Urinary bladder (tissue), 4 donors: ENCODE measurements at places on chromosomes 7 and 10. TPM values are rescaled to one million over a fixed set of nuclear protein-coding genes. Genes with fewer than 3 reads are reported as not detected.

DNA sequence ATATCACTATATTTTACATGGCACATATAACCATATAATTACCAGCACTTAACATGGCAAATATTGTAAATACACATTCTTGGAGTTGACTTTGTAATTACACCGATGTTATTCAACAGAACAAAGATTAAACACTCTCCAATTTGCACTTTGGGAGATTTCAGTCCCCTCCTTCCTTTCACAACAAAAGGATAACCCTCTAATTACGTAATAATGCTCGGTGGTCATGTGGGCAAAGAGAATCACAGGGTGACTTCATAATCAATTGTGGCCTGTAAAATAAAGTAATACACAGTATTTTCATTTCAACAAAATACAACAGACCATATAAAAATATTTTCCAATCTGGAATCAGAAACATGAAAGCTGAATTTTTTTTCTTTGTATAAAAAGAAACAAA is 73.2 kb downstream of the RHOBTB1 start:
- DNase-seq = no peak

GRCh38 chr10:71383972-71384687 is 12.6 kb upstream of the CDH23 start:
- DNase-seq = no peak

DNA sequence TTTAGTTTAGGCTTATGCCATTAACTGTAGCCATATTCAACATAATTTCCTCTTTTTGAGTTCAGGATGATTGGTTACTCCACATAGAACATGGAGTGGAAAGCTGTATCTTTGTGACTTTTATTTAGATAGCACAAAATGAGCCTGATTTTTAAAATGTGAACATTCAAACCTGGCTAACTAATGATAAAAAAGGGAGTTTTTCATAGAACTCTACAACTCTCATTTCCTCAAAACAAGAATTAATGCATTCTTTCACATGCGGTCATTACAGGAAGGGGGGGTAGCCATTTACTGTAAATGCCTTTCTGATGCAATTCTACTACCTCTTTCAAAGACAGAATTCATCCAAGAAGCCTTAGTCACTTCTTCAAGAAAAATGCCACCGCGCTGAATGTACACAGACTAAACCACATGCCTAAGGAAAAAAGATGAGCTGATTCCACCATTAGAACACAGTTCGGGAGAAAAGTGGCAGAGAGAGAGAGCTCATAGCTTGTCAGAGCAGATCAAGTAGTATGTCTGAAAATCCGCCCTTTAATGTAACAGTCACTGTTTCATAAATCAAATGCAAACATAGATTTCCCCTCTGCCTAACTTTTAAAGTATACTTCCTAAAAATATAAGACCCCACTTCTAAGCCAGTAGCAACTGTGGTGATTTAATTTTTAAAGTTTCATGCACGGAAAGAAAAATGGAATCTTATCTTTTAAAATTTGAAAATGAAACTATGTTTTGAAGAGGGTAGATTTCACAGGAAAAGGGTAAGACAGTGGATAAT is 226.4 kb upstream of the KLF14 start:
- DNase-seq = no peak

- no peak for DNase-seq
Observed at GRCh38 chr10:65396997-65397396, 1528.8 kb upstream of the LRRTM3 start.

GRCh38 chr10:126583552-126584200 is 86.8 kb downstream of the C10orf90 start:
- no peak for DNase-seq

DNA sequence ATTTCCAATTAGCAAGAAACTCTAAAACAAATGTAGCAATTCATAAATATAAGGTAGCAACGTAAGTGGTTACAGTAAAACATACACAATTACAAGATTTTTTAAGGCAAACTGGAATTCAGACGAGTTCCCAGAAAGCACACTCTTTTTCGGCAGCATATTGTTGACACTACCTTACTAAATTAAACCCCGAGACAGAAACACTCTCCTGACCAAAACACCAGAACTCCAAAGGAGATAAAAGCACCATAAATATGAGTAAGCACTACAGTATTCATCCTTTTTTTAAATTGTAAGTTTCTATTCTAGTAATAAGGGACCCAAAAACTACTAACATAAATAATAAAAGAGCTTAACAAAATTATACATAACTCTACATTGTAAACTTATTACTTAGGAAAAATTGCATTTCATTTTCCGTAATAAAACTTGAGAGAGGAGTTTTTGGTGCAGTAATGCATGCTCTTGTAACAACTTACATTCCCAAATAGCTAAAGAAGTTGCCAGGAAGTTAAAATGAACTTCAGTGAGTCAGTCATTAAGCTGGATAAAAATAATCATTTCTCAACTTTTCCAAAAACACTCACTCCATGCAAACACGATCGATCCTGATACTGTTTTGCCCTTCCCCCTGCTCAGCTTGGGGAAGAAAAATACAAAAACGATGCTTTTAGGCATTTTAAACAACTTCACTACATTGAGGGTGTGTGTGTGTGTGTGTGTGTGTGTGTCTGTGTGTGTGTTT is 2.0 kb downstream of the PIP4K2A start:
- no peak for DNase-seq

GRCh38 chr7:99201027-99201426 is 6.9 kb downstream of the KPNA7 start:
- DNase-seq = no peak

AGR2 gene
- 88.3 TPM for total RNA-seq

TUBB8 gene
- total RNA-seq = not detected
